Neural progenitor cell (in vitro differentiated cells): ENCODE measurements at places on chromosomes 13 and 19.
A peak's percentile ranks its signal among the peaks of the same experiment; 100 is the strongest.

GRCh38 chr13:25981060-25981459 is 70.8 kb downstream of the SHISA2 start:
- no peak for DNase-seq

- DNase-seq, result no peak
Observed at GRCh38 chr19:35042056-35042730, 672 bp downstream of the HPN start.

- no peak for DNase-seq
Observed at GRCh38 chr19:34178274-34178610, 5.9 kb downstream of the LSM14A start.

DNA sequence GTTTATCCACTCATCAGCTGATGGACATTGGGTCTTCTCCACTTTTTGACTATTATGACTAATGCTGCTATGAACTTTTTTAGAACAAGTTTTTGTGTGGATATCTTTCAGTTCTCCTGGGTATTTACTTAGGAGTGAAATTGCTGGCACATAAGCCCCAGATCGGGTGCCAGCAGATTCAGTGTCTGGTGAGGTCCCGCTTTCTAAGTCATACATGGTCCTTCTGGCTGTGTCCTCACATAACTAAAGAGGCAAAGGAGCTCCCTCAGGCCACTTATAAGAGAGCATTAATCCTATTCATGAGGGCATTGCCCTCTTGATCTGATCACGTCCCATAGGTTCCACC is 600 bp upstream of the ZNF226 start:
- DNase-seq, result peak; percentile 2

DNA sequence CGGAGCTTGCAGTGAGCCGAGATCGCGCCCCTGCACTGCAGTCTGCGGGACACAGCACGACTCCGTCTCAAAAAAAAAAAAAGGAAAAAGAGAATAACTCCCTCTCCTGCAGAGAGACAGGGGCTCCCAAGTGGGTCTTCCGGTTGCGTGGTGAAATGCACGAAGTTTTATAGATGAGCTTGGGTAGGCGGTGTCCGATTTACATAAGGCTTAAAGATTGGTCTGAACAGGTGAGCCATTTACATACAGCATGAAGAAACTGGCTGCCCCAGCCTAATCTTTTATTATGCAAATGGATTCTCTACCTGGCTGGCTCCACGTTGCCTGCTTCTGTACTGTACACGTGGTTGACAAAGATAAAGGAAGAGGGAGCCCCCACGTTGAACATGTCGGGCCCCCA is 19.5 kb downstream of the ADGRE2 start:
- peak; percentile 16 for DNase-seq

DNA sequence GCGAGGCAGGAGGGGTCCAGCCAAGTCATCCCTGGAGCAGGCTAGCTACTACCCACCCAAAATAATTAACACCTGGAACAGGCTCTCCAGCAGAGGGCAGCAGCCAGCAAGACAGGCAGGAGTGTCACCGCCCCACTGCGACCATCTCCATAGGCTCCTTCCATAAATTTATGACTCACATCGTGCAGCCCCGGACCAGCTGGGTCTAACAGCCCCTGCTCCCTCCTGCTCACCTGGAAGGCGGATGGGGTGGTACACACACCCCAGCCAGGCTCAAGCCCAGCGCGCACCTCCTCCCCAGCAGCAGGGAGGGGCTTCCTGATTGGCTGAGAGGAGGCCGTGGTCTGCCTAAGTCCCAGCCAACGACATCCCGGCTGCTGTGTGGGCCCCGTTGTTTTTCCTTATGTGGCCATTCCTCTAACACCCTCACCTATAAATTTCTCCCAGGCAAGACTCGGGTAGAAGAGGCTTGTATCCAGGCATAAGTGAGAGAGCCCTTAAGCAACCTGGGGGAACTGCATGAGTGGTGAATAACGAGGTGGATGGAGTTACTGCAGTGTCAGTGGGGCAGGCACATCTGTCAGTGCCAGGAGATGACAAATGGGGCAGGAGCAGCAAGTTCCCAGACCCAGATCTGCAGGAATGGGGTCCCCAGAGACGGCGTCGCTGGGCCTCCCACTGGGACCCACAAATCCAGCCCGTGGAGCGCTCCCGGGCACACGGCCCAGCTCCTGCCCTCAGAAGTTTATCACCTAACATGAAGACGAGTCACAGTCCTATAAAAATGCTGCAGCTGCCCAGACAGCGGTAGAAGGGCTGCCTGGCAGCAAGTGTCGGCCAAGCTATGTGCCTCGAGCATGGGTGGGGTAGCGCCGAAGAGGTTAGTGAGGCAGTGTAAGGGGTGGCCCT is 43.1 kb downstream of the CEBPG start:
- DNase-seq, result peak; percentile 81

DNA sequence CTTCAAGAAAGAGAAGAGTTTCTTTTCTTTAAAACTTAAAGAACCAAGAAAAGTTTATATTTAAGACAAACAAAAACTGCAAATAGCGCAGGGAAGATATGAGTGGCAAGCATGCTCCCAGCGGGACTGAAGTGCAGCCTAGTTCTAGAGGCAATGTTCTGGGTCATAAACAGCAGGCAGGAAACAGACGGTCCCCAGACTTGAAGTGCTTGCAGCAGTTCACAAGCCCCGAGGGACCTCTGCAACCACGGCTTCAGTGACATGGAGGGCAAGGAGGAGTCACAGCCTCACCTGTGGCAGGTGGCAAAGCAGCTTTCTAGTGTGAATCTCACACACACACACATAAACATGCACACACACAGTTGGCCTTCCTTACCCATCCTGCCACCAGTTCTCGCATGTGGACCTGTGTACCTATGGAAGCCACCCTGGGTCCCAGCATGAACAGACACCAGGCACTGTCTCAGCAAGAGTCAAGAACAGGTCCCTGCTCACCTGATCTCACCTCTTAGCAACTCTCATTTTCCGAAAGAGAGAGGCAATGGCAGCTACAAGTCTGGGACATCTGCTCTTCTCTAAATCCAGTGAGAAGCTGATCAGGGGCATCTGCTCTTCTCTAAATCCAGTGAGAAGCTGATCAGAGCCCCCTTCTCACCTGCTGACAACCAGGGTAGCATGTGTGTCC is 162.0 kb downstream of the EFNB2 start:
- no peak for DNase-seq
